8988T (cell line): ENCODE measurements at places on chromosomes 7 and 10.

- DNase-seq = no peak
Observed at GRCh38 chr10:7945034-7945433, 109.5 kb upstream of the GATA3 start.

DNA sequence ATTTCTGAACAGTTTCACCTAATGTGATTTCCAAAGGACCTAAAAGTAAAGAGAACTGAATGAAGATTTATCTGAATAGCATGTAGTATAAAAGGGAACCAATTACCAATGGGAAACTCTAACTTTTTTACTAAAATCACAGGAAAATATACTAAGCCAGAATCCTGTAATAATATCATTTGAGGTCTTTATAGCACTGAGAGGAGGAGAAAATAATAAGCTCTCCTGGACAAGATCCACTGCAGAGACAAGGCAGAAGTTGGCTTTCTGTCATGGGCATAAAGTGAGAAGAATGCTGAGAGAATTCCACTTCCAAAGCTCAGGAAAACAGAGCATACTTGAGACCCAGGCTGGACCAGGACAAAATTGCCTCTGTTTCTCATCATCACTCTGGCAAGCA is 1131.4 kb downstream of the SORCS1 start:
- DNase-seq = no peak

- DNase-seq = no peak
Observed at GRCh38 chr10:119821182-119821581, 51.5 kb downstream of the MCMBP start.

DNA sequence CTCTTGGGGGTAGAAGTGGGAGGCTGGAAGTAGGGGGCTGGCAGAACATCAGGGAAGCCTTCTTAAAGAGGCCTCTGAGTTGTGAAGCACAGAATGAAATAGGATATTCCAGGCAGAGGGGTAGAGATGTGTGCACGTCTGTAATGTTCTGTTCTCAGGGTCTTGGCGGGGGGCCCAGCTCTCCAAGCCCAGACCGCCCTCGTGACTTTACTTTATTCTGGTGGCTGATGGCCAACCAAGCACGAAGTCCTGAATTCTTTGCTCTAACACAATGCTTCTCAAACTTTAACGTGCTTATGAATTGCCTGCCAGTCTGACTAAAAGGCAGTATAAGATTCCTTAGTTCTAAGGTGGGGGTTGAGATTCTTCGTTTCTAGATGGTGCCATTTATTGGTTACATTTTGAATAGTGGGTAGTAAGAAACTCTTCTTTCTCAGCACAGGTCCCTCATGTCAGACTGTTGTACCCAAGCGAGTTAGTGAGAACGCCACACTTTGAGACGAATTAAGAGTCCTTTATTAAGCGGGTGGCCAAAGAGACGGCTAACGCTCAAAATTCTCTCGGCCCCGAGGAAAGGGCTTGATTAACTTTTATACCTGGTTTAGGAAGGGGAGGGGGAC is 8.2 kb downstream of the PRXL2A start:
- no peak for DNase-seq

GRCh38 chr7:99409192-99409572 is 413 bp downstream of the BUD31 start:
- DNase-seq = no peak

GRCh38 chr10:22433875-22434274 is 88.6 kb downstream of the SPAG6 start:
- peak; percentile 23 for DNase-seq

- DNase-seq = no peak
Observed at GRCh38 chr10:49534670-49535381, 4.1 kb downstream of the ERCC6 start.

DNA sequence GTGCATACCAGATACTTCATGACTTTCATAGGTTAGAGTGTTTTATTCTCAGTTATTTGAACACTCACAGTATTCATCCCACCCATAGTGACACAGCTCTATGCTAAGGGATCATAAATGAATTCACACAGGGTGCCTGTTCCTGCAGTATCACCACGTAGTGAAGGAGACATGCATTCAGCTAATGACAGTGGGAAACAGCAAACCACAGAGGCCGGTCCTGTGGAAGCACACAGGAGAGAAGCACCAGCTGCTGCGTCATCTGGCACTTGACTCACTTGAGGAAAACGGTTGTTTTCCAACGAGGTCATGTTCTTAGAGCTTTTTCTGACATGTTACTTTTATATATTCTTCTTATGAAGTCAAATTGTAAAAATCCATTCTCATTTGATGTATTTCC is 73.0 kb downstream of the UBE3C start:
- no peak for DNase-seq

- DNase-seq = no peak
Observed at GRCh38 chr7:74503943-74504342, 50.2 kb downstream of the GTF2IRD1 start.

DNA sequence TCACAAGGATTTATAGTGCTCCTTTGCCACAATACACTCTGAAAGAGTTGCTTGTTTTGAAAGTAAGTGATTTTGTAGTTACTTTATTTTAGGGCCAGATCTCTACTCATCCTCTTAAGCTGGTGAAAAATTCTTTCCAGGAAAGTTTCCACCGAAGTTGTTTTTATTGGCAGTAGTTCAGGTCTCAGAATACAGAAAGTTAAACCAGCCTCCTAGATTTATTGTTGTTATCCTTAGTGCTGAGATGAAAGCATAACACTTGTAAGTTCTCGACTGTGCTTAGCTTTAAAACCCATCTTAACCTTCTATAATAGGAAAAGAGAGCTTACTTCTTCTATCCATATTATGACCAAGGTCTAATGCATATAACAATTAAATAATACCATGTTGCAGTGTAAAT is 5.5 kb downstream of the AP3M1 start:
- no peak for DNase-seq

DNA sequence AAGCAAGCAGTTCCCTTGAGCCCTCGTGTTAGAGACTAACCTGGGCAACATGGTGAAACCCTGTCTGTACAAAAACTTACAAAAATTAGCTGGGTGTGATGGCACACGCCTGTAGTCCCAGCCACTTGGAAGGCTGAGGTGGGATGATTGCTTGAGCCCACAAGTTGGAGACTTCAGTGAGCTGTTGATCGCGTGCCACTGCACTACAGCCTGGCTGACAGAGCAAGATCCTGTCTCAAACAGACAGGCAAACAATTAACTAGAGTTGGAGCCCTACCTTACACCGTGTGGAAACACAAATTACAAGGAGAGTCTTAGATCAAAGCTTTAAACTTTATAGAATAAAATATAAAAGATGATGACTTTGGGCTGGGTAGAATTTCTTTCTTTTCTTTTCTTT is 219.5 kb downstream of the CUX1 start:
- DNase-seq = no peak

GRCh38 chr10:100607439-100607838 is 71.7 kb downstream of the HIF1AN start:
- DNase-seq = no peak

DNA sequence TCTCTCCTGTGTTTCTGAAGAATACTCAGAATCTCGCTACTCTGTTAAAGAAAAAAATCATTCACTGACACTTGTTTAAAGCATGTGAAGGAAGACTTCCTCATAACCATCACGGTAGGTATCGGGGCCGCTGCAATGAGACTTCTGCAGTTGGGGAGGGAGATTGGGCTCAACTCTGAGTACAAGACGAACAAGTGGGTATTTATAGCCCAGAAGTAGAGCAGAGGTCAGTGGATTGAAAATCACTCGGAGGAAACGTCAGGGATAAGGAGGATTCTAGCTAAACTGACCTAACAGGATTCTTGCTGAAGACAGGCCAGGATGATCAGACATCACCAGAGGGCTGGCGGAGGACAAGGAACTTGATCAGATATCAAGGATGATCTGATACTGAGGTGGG is 33.3 kb downstream of the ITPRIP start:
- DNase-seq = no peak

GRCh38 chr10:26464632-26465280 is 26.6 kb downstream of the APBB1IP start:
- DNase-seq = no peak

GRCh38 chr10:112708461-112708860 is 241.6 kb upstream of the TCF7L2 start:
- DNase-seq = no peak

- no peak for DNase-seq
Observed at GRCh38 chr7:132292803-132293202, 283.5 kb downstream of the PLXNA4 start.

- DNase-seq = no peak
Observed at GRCh38 chr7:132076301-132077035, 499.8 kb downstream of the PLXNA4 start.

DNA sequence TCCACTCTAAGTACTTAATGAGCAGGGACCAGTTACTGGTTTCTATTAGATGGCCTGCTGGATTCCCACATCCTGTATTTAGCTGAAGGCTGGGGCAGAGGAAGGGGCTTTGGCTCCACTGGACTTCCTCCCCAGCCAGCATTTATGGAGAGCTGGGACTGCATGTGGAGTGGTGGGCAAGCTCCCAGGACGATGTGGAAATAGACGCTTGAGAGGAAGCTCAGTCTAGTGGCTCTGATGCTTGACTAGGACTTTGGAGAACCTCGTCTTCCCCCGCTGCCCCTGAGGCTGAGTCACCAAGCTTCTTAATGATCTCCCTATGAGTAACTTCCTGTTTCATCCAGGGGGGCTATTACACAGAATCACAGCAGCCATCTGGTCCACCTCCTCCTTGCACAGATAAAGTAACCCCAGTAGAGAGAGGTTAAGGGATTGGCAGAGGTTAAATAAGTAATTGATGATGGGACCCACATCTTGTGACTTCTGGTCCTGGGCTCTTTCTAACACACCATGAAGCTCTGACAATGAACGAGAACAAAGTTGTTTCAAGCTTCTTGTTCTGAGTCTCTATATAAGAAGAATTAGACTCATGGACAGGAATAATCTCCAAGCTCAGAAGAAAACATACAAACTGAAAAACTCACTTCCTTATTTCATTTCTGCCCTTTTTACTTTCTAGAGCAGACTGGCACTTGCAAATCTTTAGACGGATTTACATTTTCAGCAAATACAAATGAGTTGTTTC is 126.2 kb downstream of the PRPF18 start:
- peak; percentile 52 for DNase-seq

DNA sequence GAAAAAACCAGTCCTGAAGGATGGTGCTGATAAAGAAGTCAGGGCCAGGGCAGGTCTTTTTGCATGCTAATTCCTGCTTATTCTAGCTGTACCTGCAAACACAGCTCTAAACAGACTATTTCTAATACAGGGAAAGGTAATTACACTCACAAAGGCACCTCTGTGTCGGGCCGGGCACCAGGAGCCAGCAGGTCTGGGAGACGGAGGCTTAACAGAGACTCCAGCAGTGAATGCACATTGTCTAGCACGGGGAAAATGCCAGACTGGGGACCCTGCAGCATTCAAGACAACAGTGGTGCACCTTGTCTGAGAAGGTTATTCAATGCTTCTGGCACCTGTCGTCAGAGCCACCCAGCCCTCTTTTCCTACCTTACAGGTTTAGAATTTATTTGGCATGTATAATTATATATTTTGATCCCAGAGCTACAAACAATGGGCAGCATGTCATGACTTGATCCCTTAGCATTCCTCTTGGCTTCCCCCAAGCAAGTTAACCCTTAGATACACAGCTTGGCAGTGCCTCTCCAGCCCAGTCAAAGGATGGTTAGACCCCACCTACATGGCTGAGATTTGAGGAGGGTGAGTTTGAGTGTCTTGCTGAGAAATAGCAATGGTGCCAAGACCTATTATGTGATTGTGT is 185.2 kb downstream of the SLC25A13 start:
- no peak for DNase-seq

DNA sequence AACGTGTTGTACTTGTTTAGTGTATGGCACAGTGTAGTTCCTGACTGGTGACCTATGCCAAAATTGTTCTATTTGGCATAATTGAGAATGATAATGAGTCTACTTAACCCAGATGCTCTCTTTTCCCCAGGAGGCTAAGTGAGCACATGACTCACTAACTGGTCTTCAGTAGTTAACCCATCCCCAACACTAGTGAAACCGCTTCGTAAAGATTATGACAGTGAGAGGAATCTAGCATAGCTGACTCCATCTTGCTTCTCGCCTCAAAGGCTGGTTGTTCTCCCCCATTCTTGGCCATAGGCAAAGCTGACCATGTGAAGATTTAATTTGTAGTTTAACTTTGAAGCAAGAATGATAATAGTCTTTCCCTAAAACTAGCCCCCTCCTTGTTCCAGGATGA is 47.2 kb downstream of the CDK1 start:
- DNase-seq = no peak

GRCh38 chr10:88082806-88083596 is 219.6 kb downstream of the PTEN start:
- no peak for DNase-seq

GRCh38 chr7:47247132-47247531 is 334.8 kb downstream of the TNS3 start:
- DNase-seq = no peak

GRCh38 chr7:151520419-151521261 is 945 bp upstream of the RHEB start:
- DNase-seq = peak; percentile 40

DNA sequence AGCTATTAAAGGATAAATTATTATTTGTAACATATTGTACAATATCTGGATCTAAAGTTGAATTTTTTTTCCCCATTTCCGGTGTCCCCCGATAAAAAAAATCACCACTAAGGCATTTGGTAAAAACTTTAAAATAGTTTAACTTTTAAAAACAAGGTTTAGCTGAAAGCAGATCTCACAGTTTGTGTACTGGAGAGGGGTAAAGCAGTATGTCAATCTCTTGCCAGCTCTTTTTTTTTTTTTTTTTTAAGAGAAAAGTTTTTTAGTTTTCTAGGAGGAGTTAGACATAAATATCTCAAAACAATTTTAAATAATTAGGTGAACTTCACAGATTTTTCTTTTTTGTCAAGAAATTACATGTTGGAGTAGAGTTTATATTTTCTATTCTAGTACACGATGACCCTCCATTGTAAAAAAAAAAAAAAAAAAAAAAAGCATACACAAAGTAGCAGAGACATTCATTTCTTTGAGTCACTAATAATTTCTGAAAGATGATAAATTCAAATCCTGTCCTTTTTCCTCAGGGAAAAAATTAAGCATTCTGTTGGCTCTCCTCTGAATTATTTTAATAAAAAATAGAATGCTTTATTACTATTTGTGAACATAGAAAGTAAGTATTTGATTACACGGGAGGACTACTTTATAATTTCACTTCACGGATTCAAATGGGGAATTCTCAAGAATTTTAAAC is 1.9 kb upstream of the HBP1 start:
- DNase-seq = no peak

DNA sequence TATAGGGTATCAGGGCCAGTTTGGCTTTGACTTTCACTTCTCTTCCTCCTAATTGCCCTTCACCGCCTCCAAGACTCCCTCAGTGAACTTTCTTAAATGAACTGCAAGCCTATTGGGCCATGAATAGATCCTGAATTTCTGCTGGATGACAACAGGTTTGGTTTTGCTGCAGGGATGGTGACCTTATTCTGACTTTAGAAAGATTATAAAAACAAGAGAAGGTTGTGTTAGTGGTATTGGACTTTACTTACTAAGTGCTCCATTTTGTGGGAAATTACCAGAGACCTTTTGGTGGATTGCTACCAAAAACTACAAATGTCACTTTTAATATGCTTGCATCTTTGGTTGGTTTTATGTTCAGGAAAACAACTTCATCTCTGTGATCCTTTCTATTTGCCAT is 11.5 kb upstream of the LIPA start:
- DNase-seq = no peak

- no peak for DNase-seq
Observed at GRCh38 chr10:6072215-6072934, 10.2 kb upstream of the IL2RA start.

GRCh38 chr7:20475756-20476155 is 139.7 kb upstream of the ABCB5 start:
- no peak for DNase-seq
